Stimulated activated CD4-positive, alpha-beta T cell treated with anti-CD3 and anti-CD28 coated beads, Interleukin-4, amount 100 ng/mL, for 48 hours (primary cell): ENCODE measurements at places on chromosomes 12 and 14.

DNA sequence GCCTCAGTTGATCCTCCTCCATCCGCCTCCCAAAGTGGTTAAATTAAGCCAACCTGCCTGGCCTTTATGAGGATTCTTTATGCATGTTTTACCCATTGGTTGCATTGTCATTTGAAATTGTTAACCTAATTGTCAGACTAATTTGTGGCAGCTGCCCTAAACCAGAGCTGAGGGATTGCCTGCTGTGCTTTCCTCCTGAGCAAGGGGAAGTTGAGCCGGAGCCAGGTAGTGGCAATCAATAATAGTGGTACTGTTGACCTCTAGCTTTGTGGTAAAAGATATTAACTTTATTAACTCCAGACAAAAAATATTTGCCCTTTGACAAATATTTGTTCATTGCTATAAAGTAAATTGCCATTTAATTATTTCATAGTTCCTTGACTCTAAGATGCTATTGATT is 5.6 kb upstream of the HEBP1 start:
- no peak for DNase-seq

- DNase-seq: no peak
Observed at GRCh38 chr14:91111443-91111842, 2.4 kb upstream of the DGLUCY start.

GRCh38 chr14:85528080-85528896 is 1.7 kb upstream of the FLRT2 start:
- DNase-seq: no peak

- no peak for DNase-seq
Observed at GRCh38 chr12:124777399-124778372, 86.0 kb downstream of the SCARB1 start.

- DNase-seq: no peak
Observed at GRCh38 chr14:55889124-55889523, 229.1 kb upstream of the PELI2 start.

GRCh38 chr12:11824736-11825135 is 175.3 kb downstream of the ETV6 start:
- DNase-seq: no peak

GRCh38 chr14:53493860-53494259 is 340.7 kb upstream of the DDHD1 start:
- DNase-seq: no peak
